ENCODE measurements at places on chromosomes 7 and 10. TPM values are rescaled to one million over a fixed set of nuclear protein-coding genes. Genes with fewer than 3 reads are reported as not detected.

DNA sequence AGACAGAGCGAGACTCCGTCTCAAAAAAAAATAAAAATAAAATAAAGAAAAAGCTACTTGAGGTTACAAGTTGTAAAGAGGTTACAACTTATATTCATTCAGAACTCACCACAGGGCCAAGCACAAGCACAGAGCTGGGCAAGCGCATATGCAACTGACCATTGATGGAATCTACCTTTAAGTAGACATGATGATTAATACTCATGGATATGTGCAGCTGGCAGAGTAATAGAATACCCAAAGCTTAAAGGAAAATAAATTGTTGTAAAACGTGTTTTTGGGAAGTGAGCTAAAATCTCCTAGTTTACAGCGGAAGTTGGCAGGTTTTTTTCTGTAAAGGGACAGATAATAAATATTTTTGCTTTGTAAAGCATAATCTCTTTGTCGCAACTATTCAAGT lies 111.6 kb downstream of the TMEM168 start:
- no peak for DNase-seq

GRCh38 chr7:30145426-30145970 lies 10.7 kb downstream of the MTURN start:
- DNase-seq = no peak

GRCh38 chr7:115178835-115179234 lies 256.9 kb downstream of the MDFIC start:
- no peak for DNase-seq

GRCh38 chr10:80266513-80266863 lies 23.0 kb downstream of the MAT1A start:
- no peak for DNase-seq

DNA sequence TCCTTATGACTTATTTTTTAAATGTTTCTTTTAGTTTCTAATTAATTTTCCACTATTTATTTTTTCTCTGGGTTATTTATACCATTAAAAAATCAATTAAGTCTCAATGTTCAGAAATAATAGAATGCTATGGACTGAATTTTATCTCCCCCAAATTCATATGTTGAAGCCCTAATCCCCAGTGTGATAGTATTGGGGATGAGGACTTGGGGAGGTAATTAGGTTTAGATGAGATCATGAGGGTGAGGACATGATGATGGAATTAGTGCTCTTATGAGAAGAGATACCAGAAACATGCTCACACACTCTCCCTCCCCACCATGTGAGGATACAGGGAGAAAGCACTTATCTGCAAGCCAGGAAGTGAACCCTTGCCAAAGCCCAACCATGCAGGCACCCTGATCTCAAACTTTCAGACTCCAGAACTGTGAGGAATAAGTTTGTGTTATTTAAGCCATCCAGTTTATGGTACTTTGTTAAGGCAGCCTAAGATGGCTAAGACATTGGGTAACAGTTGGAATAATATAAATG lies 202.6 kb downstream of the MDFIC start:
- no peak for DNase-seq

GRCh38 chr7:14786314-14786895 lies 116.1 kb downstream of the DGKB start:
- DNase-seq = no peak

DNA sequence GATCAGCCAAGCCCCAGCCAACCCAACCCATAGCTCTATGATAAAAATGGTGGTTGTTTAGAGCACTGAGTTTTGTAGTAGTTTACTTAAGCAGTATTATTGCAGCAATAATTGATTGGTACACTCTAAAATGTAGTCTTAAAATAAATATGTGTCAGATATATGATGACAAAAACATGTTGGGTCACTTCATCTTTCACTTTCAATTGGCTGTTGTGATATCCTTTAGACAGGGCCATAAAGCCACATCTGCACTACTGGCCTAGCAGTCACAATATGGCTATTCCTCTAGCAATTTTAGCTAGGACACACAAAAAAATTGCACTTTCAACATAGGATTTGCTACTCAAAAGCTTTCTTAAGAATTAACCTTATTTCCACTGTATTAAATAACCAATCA lies 5.9 kb upstream of the CAV1 start:
- DNase-seq = no peak

GRCh38 chr7:142463401-142463850 lies 205.6 kb upstream of the PRSS58 start:
- DNase-seq = no peak

MOGAT3 gene
- not detected for total RNA-seq

PDE1C gene
- total RNA-seq = 207 TPM

PDE6C gene
- not detected for total RNA-seq

ALOX5 gene
- 3.2 TPM for total RNA-seq

LIPF gene
- not detected for total RNA-seq

ZNF425 gene
- total RNA-seq = 0.58 TPM

All from left ventricle myocardium inferior (tissue), 1 donor.